ENCODE measurements at places on chromosomes 11 and 22.

GRCh38 chr11:42521994-42522393 is 789.8 kb upstream of the API5 start:
- no peak for DNase-seq

GRCh38 chr11:64627371-64627770 is 36.4 kb downstream of the SLC22A12 start:
- no peak for DNase-seq

DNA sequence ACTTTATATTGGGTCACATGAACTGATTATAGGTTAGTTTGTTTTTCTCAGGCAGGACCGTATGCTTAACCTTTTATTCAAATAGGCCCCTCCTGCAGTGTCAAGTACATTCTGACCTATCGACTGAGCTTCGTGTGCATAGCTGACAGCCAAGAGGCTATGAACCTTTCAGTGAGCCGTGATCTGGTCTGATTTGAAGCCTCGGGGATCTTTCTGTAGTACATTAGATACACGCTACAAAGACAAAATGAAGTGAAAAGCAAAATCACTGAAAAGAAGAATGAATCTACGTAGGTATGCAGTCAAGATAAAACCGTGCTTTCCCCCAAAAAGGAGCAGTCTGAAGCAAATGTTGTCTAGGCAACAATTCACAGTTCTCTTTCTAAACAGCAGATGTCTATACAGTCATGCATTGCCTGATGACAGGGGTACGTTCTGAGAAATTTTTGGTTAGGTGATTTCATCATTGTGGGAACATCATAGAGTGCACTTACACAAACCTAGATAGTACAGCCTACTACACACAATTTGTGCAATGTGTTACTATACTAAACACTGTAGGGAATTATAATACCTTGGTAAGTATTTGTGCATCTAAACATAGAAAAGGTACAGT is 18.1 kb downstream of the JHY start:
- DNase-seq: no peak

DNA sequence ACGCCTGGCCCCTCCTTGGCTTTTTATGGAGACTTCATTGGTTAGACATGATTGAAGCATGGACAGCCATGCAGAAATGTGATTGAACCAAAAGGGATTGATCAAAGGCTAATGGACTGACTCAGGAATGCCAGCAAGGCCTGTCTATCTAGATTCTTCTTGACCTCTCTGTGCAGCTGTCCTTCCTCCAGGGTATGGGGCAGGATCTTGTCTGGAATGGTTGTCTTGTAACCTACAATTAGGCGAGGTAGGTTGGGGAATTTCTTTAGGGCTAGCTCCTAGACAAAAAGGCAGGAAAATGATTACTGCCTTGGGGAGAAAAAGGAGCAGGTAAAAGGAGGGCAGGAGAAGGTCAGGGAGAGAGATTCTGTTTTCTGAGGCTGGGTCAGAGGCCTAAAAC is 59.6 kb upstream of the INCENP start:
- DNase-seq: no peak

GRCh38 chr11:124101737-124102136 is 13.5 kb upstream of the VWA5A start:
- DNase-seq: no peak

DNA sequence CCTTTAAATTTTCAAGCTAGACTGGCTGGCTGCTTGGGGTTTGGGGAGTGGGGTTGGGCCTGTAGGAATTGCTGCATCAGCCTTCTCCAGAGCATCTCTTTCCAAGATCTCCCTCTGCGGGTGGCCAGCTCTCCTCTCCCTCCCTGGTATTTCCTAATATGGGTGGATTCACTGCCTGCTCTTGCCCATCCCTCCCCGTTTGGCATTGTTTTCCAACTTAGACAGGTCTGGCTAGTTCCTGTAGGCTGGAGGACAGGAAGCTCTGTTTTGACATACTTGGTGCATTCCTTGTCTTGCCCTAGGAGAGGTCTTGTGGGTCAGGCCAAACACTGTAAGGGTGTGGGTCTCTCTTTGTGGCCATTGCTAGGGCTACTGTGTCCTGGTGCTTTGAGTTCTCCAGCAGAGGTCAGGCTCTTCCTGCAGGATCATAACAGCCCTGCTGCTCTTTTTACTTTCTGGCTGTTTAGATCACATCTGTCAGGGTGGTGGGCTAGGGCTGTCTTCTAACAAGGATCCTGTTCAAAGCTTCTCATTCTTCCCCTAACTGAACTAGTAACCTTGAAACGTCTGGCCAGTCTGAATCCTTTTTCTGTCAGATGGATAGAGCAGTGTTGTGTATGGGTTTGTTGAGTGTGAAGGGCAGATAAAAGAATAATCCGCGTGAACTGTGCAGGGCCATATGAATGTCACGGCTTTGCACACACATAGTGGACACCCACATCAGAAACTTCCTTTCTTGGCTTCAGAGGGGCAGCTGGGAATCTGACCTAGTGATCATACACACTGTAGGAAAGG is 18.3 kb upstream of the MICALL1 start:
- DNase-seq: no peak

- DNase-seq: no peak
These were observed 48.5 kb upstream of the DDI1 start for GRCh38 chr11:103987629-103988594.

GRCh38 chr11:36825251-36825650 is 227.2 kb upstream of the RAG2 start:
- DNase-seq: no peak

GRCh38 chr11:65181569-65182257 is at the start of gene CAPN1:
Gene CAPN1 (plus strand): TSS chr11:65181928. CDS start chr11:65182702, 774 bp downstream.
- DNase-seq: peak; percentile 71

DNA sequence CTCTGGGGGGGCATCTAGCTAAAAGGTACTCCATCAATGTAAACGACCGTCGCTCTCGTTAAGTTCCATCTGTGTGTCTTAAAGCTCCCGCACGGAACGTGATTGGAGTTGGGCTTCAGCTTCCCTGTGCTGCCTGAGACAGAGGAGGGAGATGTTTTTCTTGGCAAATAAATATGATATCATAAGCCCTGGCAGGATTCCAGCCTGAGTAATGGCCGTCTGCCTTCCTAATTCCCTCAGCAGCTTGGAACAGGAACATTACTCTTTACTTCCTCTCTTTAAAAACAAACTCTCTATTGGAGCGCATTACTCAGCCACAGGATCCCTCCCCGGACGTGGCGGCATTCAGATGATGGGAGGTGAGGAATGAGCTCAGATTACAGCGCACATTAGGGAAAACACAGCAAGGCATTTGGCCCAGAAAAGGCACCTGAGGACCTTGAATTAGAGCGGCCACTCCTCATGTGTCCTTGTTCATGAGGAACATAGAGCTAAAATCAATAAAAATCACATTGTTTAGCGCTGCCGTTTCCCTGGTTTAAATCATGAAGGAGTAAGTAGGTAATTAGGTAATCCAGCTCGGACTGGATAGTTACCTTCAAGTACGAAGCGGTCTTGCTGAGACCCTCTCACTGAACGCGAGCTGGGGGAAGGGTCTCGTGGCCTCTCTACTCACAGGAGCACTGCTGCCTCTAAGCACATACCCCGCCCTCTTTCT is 230.4 kb downstream of the ST3GAL4 start:
- no peak for DNase-seq

DNA sequence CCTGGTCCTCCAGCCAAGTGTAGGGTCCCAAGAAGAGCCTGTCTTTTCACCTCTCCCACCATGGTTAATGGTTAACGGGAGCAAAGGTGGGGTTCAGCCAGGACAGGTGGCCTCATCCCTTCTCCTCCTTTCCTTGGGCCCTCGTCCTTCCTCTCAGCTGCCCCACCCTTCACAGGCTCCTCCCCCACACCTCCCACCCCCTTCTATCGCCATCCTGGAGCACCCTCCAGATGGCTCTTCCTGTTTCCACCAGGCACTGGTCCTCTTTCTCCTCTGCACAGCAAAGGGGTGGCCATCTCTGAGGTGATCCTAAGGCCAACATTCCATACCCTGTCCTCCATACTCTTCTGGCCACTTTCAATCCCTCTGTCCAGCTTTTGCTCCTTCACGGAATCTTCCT is 48.9 kb downstream of the SLC22A12 start:
- DNase-seq: no peak

GRCh38 chr11:86459682-86460460 is 85.2 kb downstream of the CCDC81 start:
- no peak for DNase-seq

DNA sequence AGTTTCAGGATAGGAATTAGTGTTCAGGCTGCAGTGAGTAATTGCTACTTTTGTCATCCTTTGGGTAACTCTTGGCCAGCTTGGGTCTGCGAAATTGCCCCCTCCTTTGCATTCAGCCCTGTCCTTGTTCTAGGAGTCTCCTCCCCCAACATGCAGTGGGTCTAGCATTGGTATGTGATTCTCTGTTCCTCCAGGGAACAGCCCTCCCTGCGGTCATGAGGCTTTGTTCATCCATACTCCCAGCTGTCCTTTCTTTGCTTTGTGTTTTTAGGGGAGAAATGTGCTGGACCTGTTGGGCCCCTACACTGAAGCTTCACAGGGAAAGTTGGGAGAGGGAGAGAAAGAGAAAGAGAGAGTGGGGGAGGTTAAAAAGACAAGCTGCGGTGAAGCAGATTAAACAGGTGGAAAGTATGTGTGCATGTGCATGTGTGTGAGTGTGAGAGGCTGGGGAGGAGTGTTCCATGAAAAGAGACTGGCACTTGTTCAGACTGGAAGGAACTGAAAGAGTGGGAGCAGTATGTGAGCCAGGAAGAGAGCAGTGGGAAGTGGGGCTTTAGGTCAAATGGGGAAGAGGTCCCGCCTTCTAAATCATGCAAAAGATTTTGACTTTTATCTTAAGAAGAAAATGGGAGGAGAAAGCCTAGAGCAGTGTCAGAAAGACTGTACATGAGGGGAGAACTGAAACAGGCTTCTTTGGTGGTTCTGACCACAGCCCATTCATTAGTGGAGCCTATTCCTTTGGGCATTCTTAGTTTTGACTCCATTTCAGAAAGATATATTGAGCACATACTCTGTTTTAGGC is 17.9 kb upstream of the SESN3 start:
- DNase-seq: no peak

- DNase-seq: no peak
These were observed 24.1 kb upstream of the PHOX2A start for GRCh38 chr11:72267956-72268617.

- DNase-seq: no peak
These were observed 16.1 kb downstream of the TREH start for GRCh38 chr11:118663381-118663780.

GRCh38 chr11:135069063-135069462 is 657.0 kb upstream of the B3GAT1 start:
- no peak for DNase-seq

- peak; percentile 73 for DNase-seq
These were observed 28.7 kb downstream of the CHRDL2 start for GRCh38 chr11:74702383-74703007.

- peak; percentile 79 for DNase-seq
These were observed 17.5 kb downstream of the MACROD1 start for GRCh38 chr11:64148226-64148916.

DNA sequence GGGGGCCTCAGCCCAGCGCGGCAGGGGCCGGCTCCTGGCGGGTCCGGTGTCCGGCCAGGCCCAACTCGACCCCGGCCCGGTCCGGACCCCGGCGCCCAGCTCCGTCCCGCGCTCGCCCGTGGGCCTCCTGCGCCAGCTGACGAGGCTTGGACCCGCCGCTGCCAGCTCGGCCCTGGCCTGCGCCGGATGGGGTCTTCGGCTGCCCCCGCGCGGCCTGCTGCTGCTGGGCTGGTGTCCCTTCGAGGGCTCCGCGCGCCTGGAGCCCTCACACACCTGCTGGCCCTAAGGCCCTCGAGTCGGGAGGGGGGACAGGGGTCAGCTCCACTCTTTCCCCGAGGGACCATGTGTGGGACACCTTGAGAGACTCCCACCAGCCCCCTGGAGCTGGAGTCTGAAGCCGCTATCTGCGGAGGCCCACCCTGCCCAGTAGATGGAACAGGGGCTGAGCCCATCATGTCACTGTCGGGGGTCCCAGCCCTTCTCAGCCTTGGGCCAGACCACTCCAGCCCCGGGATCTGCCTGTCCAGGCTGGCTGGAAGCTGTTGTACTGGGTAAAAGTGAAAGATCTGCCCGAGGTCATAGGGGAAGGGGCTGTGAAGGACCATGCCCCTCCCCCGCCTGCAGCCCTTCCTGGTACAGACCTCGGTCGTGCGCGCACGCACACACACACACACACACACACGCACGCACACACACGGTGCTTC is 768 bp upstream of the CDKN1C start:
- DNase-seq: no peak

GRCh38 chr11:1391165-1392075 is 1.7 kb downstream of the BRSK2 start:
- no peak for DNase-seq

DNA sequence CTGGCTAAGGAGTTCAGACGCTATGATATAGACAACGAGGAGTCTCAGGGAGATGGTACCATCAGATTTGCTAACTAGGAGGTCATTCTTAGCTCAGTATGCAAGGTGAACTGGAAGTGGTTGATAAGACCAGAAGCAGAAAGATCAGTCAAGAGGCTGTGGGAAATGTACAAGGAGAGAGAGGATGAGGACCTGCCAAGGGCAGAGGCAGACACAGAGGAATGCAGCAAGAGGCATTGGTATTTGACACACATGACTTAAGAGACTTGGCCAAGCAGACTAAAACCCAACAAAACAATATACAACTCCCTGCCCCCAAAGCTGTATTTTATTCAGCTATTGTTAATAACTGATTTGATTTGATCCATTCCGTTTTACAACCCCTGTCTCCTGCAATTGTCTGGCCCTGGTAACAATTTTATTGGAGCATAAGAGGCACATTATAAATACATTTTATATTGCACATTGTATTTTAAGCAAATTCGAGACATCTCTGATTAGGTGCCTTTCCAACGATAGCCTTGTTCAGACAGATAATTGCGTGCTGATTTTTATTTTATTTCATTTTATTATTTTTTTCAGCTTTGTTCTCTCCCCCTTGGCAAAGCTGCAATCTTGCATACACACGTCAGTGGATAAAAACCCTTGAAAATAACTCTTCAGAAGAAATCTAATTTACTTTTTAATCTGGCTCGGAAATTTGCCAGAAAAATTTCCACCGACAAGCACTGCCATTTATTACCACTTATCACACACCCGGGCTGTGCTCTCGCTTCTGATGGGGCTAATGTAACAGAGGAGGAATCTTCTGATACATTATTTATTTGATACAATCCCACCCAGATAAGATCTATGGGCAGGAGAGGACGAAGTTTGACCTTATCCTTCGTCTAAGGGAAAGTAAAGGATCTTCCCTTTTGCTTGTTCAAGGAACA is 237.8 kb downstream of the NXPE2 start:
- no peak for DNase-seq

DNA sequence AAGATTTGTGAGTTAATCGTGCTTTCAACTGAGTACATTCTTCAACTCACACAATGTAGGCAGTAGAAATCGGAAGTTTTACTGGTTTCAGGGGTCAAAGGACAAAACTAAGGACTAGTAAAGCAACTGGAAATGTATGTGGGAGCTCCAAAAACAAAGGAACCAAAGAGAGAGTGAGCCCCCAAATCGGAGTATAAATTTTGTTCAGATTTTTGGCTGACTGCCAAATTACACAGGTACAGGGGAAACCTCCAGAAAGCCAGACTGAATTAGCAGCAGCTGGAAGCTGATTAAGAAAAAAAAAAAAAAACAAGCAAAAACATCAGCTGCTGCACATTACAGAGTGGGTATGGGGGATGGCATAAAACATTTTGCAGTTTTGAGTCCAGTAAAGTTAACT is 75.2 kb upstream of the GNAZ start:
- DNase-seq: no peak

- no peak for DNase-seq
These were observed 75.1 kb downstream of the LARGE2 start for GRCh38 chr11:45997599-45997998.

Measured in germinal center (tissue), 1 donor.